ENCODE measurements at places on chromosomes 6 and 20.

- DNase-seq: no peak
These were observed 189.5 kb upstream of the SLC24A3 start for GRCh38 chr20:19022791-19023448.

- DNase-seq: peak; percentile 19
These were observed 50.9 kb downstream of the JARID2 start for GRCh38 chr6:15296735-15297134.

GRCh38 chr20:376750-377149 is 3.8 kb upstream of the TRIB3 start:
- DNase-seq: no peak

DNA sequence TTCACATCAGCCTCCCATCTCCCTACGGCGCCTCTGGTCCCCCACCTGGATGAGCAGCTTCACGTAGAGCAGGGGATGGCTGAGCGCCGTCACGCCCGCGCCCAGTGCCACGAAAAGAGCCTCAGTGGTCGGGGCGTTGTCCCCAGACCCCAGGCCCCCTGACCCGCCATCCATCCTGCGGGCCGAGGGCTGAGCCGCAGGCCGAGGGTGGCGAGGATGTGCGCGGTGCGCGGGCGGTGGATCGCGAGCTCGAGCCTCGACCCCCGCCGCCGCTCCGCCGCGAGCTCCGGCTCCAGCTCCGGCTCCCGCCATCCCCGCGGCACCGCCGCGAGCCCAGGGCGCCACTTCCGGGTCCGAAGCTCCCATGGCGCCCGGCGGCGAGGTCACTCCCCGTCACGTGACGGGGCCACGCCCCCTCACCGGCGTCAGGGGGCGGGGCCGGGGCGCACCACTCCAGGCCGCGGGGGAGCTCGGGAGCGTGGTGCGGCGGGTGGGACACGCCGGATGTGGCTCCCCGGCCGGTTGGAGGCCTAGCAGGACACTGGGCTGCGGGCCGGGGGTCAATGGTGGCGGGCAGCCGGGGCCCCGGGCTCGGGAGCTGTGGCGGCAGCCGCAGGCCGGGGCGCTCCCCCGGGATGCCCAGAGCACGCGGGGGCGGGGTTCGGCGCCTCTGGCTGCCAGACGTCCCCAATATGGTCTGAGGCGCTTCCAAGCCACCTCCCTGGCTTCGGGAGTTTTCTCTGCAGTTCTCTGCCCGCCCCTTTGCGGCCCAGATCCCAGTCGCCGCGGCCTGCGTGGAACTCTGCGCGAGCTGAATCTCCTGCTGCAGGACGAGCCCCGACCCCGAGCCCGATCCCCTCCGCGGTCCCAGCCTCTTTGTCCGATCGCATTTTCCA is at the start of gene MTCH1:
MTCH1 (minus strand) TSS at position 389 of the 896 bp plus-strand sequence; CDS start at position 366, 23 bp downstream.
- peak; percentile 89 for DNase-seq
